Stomach (tissue), 19 donors: ENCODE measurements at places on chromosomes 6 and 20. TPM values are rescaled to one million over a fixed set of nuclear protein-coding genes. Genes with fewer than 3 reads are reported as not detected.

- no peak for DNase-seq
Measured at GRCh38 chr20:6744180-6744579, 23.3 kb upstream of the BMP2 start.

SLC25A27 gene
- total RNA-seq: 6.7 TPM

PIM1 gene
- 16.9 TPM for total RNA-seq

DNA sequence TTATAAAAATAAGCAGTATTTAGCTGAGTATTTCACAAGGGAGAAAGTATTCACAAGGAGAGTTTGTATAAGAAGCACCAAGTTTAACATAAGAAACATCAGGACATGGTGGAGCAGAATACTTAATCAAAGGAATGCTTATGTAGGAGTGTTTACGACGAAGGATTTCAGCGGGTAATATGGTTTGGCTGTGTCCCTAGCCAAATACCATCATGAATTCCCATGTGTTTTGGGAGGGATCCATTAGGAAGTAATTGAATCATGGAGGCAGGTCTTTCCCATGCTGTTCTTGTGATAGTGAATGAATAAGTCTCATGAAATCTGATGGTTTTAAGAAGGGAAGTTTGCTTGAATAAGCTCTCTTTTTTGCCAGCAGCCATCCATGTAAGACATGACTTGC, 1099.1 kb upstream of the ADGRB3 start:
- DNase-seq: no peak

GRCh38 chr6:49939993-49940498, 23.9 kb downstream of the DEFB114 start:
- DNase-seq: peak; percentile 40

- DNase-seq: no peak
Measured at GRCh38 chr6:99353126-99353525, 3.7 kb upstream of the FAXC start.

- DNase-seq: no peak
Measured at GRCh38 chr6:46486181-46486580, 5.1 kb downstream of the RCAN2 start.
